ENCODE measurements at places on chromosomes 2 and 18.

DNA sequence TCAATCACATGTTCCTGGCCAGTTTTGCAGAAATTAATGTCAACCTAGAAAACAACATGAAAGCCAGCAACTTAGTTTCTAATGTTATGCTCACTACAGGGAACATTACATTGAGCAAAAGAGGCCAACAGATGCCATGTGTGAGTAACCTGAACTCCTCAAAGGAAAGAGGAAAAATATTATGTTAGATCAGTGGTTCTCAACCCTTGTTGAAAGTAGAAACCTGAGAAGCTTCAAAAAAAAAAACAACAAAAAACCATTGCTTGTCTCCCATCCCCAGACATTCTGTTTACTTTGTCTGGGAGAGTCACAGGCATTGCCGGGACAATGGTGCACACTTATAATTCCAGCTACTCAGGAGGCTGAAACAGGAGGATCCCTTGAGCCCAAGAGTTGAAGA is 57.7 kb downstream of the METTL4 start:
- DNase-seq: no peak

- DNase-seq: no peak
These were observed 139.6 kb downstream of the INSIG2 start for GRCh38 chr2:118227698-118228508.

DNA sequence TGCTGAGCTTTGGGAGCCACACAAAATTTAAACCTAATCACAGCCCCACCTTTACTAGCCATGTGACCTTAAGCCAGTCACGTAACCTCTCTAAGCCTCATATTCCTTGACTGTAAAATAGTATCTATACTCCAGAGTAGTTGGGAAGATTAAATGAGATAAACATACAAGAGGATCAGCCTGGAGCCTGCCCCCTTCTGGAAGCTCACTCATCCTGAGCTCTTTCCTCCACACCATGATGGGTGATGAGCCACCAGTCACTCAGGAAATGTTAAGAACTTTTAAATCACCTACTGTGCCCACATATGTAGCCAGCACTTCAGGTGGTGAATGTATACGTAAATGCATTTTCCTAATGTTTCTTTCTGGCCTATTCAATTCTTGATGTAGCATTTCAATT is 195.9 kb upstream of the DDX18 start:
- DNase-seq: no peak

DNA sequence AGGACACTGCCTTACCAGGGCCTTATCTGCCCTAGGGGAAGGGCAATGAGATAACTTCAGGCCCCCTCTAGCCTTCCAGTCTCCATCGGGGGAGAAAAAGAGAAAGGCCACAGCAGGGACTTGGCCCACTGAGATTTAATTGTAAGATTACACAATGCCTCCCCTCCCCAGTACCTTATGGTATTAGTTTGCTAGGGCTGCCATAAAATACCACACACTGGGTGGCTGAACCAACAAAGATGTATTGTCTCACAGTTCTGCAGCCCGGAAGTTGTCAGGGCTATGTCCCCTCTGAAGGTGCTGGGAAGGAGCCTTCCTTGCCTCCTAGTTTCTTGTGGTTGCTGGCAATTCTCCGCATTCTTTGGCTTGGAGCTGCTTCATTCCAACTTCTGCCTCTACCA is 34.8 kb upstream of the SPATA3 start:
- DNase-seq: no peak

- DNase-seq: no peak
These were observed 14.6 kb downstream of the MRPL35 start for GRCh38 chr2:86213699-86214502.

DNA sequence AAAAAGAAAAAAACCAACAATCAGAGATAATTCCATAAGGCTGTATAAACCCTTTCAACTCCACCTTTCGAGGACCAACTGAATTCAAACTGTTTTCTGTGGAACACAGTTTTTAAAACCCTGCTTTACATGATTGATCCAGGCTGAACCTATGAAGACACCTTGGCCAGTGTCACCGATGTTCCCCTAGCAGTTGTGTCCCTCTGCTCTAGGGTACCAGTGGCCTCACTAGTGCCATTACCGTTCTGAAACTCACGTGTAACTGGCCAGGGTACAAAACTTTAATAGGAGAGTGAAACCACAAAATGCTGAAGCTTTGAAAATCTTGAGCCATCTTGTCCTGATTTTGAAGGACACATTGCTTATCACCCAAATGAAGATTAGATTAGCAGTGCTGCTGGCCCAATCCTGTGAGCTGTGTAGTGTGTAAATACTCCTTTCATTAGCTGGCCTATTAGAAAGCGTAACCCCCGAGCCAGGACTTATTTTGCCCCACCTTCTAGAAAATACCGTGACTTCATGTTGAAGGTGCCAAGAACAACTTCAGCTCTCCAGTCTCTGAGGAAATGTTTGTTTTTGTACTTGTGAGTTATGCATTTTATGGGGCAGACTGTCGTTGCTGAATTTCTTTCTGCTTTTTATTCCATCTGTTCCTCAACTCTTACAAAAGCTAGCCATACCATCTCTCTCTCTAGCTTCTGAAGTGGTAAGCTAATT is 147.8 kb upstream of the MAP3K20 start:
- no peak for DNase-seq

DNA sequence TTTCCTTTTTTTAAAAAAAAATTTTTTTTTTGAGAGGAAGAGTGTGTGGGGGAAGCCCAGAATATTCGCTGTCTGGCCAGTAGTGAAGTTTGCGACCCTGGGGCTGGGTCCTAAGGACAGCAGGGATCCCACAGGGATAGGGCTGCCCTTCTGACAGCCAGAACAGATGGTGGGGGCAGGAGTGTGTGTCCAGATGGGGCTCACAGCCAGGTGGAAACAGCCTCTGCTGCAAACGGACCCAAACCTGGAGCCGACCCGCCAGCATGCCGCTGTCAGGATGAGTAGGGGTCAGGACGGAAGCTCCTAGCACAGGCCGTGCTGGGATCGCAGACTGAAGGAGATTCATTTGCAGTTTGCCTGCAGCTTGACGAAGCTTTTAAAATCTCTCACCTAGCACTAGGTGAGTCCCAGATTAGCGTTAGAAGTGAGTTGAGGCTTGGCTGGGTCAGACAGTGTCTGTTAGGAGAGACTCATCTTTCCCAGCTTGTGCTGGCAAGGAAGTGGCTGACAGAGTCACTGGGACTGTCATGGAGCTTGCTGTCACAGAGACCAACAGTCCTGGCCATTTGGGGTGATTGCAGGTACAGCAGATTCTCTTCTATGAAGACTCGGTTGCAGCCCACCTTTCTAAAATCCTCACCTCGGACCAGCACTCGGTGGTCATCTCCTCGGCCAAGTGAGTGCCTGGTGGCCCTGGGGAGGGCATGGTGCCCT is 93.4 kb downstream of the DGKD start:
- DNase-seq: no peak

- DNase-seq: no peak
These were observed 1.6 kb upstream of the EPC2 start for GRCh38 chr2:148642891-148643416.

- no peak for DNase-seq
These were observed 36.6 kb upstream of the IKZF2 start for GRCh38 chr2:213187833-213188532.

GRCh38 chr18:68354176-68354575 is 360.7 kb downstream of the TMX3 start:
- DNase-seq: no peak

DNA sequence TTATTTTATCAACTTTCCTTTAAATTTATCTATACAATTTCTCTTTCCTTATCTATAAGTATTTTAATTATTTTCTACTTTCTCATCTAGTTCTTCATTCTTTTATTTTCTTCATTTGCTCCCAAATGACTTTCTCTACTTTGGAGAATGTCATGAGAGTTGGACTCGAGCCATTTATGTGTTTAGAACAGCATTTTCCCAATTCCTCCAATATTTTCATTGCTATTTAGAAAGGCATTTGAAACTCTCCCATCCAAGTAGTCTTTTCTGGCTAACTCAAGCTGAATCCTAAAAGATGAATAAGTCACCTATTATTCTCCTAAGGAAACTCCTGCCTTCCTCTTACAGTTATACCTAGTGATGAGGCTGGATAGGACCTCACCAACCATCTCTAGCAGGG is 15.8 kb upstream of the FEZ2 start:
- no peak for DNase-seq

DNA sequence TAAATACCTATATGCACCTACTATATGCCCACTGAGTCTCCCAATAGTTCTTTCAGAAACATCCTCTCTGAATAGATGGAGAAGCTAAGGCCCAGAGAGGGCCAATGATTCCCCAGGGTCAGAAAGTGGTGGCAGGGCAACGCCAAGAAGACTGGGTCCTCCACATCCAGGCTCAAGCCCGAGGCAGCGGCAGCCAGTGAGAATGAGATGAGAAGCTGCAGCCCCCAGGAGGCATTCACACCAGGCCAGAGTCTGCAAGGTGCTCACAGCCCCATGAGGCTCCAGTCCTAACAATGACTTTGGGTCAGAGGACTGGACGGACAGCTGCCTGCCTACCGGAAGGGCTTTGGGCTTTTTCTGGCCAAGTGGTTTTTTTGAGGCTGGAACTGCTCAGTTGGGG is 3.5 kb downstream of the TEX261 start:
- no peak for DNase-seq

DNA sequence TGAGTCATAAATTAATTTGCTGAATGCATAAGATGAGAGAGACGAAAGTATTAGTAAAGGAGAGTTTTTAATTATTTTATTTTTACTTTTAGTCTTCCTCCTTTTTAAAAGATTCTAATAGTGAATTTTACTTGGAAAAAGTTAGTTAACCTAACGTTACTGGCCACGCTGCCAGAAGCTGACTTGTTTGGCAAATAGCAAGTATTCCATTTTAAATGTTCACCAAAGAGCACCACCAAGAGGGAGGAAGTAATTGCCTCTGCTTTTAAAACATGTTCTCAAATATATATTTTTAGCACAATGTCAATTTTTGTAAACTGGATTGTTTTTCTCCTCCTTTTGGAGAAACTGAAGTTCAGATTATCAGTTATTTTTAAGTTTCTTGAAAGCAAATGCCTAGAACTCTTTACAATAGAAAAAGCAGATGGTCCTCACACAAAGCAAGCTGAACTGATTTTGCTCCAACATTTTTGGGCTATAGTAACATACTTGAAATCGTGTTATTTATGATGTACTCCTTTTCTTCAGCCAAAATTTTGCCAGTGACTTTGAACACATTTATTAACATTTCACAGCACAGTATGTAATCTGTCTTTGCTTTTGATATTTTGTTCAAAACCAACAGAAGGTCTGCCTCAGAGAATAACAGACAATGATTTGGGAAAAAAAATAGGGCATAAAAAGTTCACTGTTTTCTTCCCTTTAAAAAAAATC is 1311.0 kb upstream of the FAM98A start:
- no peak for DNase-seq

- DNase-seq: no peak
These were observed 72.5 kb upstream of the CYP26B1 start for GRCh38 chr2:72220170-72220569.

DNA sequence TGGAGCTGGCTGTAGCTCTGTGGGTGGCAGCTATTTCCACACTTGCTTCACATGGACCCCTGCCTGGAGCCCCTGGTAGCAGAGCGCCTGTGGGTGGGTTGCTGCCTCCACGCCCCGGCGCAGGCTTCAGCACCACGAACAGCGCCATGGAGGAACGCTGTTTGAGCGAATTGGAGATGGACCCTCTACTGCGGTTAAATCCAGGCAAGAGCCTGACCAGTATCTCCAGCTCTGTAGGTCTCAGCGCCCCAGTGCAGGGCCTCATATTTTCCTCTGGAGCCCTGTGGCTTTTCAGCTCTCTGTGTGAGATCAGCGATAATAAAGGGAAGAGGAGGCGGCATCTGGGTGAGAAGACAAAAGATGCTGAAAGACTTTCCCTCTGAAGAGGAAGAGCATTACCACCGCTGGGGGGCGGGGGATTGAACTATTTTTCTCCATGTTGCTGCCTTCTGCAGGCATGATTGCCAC is 12.0 kb downstream of the ONECUT2 start:
- DNase-seq: no peak

DNA sequence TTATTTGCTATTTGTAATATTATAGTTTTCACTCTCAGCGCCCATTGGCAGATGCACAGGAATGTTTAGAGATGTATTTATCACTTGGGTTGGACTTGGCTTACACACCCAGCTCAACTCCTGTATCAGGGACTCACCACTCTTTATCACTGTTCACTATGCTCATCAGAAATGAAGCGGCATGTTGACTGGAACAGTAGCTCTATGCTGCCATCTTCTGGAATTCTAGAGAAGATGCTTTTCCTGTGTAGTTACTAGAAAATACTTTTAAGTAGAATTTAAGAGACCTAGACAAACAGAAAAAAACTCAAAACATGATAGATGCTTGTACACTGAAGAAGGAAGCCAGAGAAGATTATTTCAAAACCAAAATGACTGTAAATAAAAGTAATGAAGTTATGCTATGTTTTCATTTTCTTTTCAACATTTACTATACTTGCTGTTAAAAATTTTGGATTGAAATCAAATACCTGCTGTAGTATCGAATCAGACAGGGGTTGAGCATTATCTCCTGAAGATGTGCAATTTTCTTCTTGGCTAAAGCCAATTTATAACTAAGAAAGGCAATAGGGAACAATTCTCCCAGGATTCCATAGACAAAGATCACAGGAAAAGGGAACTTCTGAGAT is 47.4 kb upstream of the NXPH2 start:
- no peak for DNase-seq

DNA sequence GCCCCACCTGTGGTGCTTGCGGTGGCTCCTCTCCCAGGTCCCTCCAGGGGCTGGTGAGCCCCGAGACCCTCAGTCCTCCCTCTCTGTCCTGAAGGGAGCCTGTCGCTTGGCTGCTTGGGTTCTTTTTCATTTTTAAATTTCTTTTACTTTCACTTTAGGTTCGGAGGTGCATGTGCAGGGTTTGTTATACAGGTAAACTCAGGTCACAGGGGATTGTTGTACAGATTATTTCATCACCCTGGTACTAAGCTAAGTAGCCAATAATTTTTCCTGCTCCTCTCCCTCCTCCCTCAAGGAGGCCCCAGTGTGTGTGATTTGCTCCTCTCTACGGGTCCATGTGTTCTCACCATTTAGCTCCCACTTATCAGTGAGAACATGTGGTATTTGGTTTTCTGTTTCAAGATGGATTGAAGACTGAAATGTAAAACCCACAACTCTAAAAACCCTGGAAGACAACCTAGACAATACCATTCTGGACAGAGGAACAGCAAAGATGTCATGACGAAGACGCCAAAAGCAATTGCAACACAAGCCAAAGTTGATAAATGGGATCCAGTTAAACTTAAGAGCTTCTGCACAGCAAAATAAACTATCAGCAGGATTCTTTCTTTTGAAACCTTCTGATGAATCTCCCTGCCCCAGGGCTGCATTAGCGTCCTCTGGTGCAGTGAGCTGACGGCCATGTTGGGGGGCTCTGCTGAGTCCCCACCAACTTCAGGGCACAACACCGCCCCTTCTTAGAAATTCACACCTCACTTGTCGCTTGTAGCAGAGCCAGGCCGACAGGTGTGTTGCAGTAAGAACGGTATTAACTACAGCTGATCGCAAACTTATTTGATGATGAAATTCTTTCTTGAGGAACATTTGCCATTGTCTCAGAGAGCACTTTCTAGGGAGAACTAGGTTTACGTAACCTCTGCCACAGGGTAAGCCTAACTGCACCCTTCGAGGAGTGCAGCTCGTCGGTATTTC is 135.3 kb downstream of the ZNF236 start:
- DNase-seq: no peak

Data from activated naive CD4-positive, alpha-beta T cell (primary cell).